ENCODE measurements at places on chromosomes 6 and 20.

- no peak for DNase-seq
These were observed 821 bp downstream of the DHX35 start for GRCh38 chr20:38962928-38963401.

GRCh38 chr6:85126485-85127167, 323.3 kb upstream of the NT5E start:
- DNase-seq: peak; percentile 35

DNA sequence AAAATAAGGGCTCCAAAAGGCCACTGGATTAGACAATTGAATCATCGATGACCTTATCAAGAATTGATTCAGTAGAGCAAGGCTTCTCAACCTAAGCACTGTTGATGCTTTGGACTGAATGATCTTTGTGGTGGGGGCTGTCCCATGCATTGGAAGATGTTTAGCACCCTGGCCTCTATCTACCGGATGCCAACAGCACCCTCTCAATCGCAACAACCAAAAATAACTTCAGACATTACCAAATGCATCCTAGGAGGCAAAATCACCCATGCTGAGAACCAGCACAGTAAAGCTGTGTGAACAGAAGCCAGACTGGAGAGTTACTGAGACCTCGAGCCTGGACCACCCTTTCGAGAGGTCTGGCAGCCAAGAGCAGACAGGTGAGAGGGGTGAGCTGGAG, 67.5 kb downstream of the TBC1D7 start:
- DNase-seq: no peak

- no peak for DNase-seq
These were observed 48.2 kb downstream of the DCBLD1 start for GRCh38 chr6:117530467-117531242.

DNA sequence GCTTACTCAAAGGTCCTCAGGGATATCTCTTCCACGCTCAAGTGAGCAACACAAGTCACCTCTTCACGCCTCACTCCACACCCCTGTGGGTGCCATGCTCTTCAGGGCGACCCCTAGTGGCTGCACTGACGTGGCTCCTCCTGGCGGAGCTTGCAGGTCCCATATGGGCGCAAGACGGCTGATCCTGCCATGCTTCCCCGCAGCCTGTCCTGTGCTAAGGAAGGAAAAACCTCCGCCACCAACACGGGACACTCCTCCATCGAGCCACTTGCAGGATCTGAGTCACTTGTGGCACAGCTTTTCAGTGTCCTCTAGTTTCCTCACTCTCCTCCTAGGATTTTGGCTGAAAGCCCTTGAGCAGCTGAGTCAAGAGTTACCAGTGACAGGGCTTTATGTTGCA, 90.7 kb downstream of the KHDC1L start:
- peak; percentile 20 for DNase-seq

DNA sequence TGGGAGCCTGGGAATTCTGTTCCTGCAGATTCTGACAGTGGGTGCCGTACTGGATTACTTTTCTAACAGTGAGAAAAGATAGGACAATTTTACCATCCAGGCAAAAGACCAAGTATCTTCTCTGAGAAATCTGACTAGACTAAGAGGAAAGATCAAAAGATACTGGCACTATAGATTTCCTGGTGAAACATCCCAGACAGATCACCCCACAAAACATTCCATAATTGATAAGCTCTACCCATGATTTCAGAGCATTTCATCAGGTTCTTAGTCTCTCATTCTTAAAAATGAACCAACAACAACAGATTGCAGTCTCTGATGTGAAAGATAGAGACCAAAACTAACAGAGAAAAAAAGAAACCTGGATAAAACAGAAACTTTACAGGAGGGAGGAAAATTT, 13.6 kb upstream of the UBR2 start:
- DNase-seq: no peak

GRCh38 chr6:152750694-152751093, at the start of gene VIP:
Gene VIP, plus strand, starts transcription at chr6:152750797. Its CDS starts 1,381 bp downstream, at chr6:152752178.
- peak; percentile 46 for DNase-seq

DNA sequence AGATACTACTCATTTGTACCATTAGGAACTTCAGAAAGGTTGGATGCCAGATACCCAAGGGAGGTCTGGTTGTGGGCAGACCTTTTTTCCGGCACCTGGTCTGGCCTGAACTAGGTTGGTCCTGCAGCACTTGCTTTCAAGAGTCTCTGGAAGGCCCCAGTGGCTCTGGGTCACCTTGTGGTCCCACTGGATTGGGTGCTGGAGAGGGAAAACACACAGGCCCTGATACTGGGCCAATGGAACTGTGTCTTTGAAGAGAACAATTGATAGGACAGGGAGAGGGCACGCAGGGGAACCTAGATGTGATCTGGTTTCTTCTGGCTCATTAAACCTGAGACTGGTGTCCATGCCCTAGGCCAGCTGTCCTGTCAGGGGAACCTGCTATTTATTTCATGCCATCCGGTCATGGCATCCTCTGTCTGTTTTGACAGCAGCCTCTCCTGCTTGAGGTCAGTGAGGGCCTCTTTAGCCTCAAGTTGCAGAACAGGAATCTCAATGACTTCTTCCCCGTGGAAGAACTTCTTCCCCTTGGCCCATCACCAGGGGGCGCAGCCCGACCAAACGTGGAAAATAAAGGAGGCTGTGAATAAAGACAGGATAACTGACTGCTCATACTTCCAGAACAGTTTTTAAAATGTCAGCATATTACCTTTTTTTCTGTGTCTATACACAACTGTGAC, 25.0 kb downstream of the TAF8 start:
- peak; percentile 69 for DNase-seq

DNA sequence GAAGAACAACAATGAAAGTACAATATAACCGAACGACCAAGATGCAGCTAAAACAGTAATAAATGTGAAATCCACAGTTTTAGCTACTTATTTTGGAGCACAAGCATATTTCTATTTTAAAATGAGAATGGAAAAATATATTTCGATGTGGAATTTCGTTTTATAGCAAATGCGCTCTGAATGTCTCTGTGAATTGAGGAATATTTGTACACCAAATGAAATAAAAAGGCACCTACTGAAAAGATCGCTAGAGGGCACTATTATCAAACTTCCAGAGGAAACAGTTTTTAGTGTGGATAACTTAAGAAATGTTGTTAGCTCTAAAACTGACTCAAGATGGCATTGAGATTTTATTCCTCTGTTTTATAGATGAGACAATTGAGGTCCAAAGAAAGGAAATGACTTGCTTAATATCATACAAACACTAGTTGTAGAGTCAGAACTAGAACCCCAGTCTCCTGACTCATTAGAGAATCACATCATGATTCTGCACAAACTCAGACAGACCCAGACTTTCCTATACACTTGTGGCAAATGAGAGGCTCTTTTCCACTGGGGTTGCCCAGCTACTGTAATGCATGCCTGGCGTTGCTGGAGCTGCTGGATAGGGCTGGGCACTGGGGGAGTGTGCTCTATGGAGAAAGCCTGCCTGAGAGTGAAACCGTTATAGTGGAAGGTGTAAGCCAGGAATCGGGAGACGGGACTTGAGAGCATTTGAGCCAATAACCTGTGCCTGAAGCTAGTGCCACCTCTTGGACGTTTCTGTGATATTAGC, 51.9 kb downstream of the GCLC start:
- peak; percentile 59 for DNase-seq

DNA sequence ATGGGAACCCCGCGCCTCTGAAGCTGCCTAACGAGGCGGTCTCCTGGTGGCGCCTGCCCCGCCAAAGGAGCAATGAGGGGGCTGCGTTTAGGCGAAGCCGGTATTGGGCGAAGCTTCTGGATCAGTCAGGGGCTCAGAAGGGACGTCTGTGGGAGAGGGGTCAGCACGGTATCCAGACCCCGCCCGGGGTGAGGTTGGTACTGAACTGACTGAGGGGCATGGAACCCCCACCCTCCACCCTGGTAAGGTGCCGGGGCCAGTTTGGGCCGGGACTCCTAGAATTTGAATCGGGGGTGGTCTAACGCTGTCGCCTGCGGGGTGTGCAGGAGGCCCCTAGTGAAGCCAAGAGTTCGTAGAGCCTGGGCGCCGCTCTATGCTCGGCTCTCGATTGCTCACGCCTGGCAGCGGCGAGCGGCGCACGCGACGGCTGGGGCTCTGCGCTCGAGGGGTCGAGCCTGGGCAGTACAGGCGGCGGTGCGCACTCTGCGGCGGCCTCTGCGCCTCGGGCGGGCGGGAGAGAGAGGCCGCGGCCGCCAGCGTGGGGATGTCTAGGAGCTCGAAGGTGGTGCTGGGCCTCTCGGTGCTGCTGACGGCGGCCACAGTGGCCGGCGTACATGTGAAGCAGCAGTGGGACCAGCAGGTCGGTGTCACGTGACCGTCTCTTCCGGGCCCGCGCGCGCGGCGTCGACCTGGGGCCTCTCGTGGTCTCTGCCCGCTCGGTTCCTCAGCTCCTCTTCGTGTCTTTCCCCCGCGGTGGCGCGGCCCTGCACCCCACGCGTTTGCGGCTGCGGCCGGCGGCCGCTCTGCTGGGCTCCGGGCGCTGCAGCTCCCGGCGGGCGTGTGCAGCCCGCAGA, at the start of the genes KAT14 and PET117:
TSS of gene KAT14 (plus strand) at position 452 of the 854 bp plus-strand sequence. CDS start 4,798 bp downstream, outside the sequence.
TSS of gene PET117 (plus strand) at position 452 of the 854 bp plus-strand sequence. CDS start at position 545, 93 bp downstream.
- peak; percentile 95 for DNase-seq

All from iris pigment epithelial cell (primary cell).